ENCODE measurements at places on chromosomes 7 and 10.

DNA sequence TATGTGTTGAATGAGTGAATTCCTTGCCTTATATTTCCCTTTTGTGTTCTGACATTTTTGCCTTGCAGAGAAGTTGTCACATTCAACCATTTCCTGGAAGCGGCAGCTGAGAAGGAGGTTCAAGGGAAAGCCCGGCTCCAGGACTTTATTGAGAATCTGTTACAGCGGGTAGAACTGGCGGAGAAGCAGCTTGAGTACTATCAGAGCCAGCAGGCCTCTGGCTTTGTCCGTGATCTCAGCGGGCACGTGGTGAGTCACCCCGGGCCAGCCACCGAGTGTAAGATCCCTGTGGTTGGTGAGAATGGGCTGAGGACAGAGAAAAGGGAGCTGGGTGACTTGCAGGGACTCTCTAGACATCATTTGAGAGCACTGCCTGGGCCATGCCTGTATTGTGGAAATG is 14.2 kb downstream of the ZNF365 start:
- DNase-seq: peak; percentile 59

DNA sequence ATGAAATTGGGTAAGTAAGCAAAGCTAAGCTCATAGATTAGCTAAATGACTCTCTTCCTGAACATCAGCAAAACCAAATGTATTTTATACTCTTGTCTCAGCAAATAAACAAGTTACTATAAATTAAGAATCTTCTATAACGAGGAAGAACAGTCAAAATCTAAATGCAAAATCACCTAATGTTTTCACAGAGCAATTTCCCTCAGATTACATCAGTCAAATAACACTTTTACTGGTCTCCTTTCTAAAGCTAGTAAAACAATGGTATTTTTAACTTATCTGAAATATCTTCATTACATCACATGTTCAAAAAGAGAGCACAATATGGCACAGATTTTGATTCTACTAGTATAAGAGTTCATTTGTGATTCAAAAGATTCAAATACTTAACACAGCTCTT is 16.5 kb upstream of the GPR22 start:
- DNase-seq: no peak

- DNase-seq: no peak
Observed at GRCh38 chr7:158403013-158403821, 184.4 kb downstream of the PTPRN2 start.

DNA sequence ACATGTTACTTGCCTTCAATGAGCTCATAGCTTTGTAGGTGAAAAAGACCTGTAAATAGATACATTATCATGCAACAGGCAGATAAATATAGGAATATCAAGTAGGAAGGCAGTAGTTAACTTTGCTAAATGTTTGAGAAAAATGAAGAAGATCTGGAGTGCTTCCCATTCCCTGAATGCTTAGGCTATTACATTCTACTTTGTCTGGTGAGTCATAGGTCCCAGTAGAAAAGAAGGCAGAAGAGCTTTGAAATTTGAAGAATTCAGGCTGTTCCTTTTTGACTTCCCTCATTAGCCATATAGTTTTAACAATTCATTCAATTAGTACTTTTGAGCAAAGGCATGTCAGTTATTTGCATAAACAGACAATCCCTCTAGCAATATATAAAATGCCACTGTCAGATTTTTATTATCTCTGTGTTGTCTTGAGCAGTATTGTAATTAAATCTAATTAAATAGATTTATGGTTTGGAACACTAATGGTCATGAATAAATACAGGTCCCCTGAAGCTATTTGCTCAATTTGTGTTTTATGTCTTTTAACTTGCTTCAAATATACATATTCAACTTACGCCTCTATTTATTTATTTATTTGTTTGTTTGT is 875.0 kb downstream of the REEP3 start:
- DNase-seq: no peak

Data from OCI-M1 (cell line).